NB4 (cell line): ENCODE measurements at places on chromosomes 3 and 15.

DNA sequence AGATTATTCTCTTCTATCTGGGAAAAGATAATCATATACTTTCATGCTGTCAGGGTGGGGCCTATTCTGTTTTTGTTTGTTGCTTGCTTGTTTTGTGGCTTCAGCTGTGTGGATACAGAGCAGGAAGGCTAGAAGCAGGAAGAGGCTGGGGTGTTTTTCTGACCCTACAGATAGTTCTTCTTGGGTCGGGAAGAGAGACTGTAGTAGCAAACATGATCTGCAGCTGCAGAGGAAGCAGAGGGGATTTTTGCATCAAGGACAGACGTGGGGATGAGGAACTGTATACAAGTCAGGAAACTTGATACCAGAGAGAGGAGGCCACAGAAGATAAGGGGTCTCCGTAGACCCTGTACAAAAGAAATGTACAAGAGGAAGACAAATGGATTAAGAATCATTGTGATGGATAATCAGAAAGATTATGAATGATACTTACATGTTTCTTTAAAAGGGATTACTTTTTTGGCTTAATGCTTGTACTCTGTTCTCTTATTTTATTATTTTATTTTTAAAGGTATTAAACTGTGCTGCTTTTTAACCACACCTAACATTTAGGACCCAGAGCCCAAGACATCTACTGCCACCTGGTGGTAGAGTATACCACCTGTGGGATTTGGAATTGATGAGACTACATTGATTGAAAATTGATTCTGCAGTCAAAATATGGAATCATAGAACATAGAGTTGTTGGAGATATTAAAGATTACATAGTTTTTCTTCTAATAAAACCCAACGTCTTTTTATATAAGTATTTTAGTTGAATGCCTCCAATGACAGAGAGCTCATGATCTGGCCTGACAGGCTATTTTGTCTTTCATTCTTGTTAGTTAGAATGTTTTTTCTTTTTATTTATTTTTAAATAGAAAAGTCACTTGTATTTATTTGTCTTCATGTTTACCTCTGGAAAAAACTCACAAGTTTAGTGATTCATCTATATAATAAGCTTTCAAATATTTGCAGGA, 87.3 kb upstream of the ROPN1 start:
- peak; percentile 31 for DNase-seq

DNA sequence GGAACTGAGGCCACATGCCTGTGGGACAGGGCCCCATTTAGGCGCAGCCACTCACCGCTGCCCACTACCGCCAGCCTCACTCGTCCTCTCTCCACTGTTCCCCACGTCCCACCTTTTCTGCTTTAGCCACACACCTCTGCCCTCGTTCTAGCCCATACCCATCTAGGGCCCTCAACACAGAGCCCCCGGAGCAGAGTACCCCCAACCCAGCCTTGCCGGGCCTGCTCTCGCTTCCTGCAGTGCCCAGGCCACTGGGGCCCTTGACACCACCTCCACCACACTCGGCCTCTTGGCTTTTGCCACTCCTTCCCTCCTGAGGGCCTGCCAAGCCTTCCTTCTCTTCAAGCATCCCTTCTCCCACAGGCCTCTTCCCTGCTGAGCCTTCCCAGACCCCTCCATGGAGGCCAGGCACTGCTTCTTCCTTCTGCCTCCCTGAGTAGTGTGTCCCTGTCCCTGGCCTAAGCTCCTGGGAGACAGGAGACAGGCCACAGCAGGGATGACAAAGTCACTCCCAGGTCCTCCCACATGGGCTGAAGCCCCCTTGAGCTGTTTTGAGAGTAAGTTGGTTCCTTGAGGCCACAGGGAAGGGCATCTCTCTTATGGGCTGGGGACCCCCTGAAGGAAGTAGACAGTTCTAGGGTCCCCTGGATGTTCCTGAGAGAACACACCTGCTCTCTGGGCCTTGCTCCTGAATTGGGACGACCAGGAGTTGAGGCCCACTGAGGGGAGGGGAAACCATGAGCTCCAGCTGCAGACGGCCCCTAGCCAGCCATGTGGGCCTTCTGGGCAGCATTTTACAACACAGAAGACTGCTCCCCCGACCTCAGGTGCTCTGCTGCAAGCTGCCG, 4.4 kb downstream of the PRSS50 start:
- no peak for DNase-seq

DNA sequence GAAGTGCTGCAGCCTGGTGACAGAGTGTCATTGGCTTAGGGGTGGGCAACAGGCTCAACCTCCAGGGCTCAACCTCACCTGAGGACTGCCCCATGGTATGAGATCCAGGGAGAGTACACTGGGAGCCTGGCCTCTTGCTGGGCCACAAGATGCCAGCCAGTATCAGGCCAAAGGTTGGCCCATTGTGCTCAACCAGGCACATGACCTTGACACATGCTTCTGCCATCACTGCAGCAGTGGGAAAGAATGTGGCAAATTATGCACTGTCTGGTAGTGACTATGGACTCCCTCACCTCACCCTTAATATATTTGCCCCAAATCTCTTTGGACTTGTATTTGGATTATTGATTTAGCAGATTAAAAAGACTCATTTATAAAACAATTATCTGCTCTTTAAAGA, 233.9 kb upstream of the GOLGA6L4 start:
- DNase-seq, result no peak

GRCh38 chr3:182947888-182948287, 32.5 kb downstream of the DCUN1D1 start:
- peak; percentile 29 for DNase-seq

DNA sequence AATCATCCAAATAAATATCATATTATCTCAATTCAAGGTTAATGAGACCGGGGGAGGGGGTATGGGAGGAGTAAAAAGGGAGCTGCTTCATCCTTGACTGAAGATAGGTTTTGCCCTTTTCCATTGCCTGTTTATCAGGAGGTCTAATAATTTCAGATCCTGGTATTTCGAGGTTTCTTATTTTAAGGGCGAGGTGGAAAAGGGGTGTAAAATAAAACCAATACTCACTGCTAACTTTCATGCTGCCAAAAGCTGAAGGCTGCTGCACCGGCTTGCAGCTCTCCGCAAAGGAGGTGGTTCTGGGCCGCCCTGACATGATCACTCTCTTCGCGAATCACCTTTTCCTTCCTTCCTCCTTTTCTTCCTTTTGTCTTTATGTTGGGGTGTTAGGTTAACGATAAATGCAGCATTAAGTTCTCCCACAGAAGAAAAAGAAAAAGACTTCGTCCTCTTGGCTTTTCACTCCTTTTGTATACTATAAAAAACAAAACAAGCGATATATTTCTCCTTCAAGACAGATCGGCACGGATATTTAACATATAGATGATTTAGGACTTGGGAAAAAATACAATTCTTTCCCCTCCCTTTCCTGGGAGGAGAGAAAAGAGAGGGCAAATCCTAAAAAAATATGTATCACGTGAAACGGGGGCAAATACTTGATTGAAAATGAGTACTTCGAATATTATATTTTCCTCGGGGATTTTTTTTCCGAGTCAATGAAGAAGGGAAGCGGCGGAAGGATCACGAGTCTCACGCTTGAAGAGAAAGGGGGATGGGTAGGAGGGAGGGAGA, 932 bp downstream of the GSK3B start:
- DNase-seq, result peak; percentile 46

DNA sequence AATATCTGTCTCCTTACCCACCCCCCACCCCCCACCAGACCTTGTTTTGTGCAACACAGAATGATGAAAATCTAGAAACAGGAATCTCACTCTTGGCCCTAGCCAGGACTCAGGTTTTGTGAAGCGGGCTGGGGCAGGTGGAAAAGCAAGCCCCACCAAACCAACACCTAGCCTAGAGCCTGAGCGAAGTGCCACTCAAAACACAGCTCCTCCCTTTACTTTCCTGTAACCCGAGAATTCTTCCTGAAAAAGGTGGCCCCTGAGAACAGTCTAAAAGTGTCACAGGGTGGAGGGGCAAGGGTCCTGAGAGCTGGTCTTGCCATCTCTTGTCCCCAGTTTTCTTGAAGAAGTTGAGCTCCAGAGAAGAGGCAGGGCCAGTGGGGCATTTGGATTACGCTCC, 17.4 kb upstream of the RPUSD3 start:
- no peak for DNase-seq
